Natural killer cell (primary cell): ENCODE measurements at places on chromosomes 16 and 17. TPM values are rescaled to one million over a fixed set of nuclear protein-coding genes. Genes with fewer than 3 reads are reported as not detected.

DNA sequence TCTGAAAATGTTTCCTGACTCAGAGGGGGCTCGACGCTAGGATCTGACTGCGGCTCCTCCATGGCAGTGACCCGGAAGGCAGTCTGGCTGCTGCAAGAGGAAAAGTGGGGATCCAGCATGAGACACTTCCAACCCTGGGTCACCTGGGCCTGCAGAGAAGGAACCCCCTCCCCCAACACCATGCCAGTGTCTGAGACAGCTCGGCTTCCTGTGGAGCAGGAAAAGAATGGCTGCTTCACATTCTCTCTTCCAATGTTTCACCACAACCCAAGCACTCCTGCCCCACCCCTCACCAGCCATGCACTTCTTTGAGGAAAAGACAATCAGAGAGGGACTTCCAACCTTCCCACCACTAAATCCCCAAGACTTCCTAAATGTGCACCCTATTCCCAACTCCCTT is 10.8 kb downstream of the TP53 start:
- DNase-seq, result no peak

The USH1G gene
- total RNA-seq, result not detected

The LYZL6 gene
- not detected for total RNA-seq

The NECAB2 gene
- total RNA-seq, result 0.75 TPM

The CMTM1 gene
- 7.8 TPM for total RNA-seq
